ENCODE measurements at places on chromosomes 12 and 14.
A peak's percentile ranks its signal among the peaks of the same experiment; 100 is the strongest.

DNA sequence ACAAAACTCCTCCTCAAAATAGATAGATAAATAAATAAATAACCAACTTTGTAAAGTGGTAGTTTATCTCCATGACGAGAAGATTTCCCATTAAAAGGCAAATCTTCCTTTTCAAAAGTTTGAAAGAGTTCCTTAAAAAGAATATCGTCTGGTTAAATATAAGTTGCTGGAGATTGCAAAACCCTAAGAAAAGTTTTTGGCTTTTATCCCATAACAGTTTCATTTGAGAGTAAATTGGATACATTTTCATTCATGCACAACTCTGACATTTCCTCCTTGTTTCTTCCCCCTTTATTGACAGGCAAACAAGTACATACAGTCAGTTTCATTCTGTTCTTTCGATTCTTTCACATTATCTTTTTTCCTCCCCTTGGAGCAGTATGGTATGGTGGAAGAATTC, 45.4 kb upstream of the BTG1 start:
- DNase-seq: no peak

GRCh38 chr12:111024205-111024801, 103.9 kb upstream of the MYL2 start:
- DNase-seq: peak; percentile 81

DNA sequence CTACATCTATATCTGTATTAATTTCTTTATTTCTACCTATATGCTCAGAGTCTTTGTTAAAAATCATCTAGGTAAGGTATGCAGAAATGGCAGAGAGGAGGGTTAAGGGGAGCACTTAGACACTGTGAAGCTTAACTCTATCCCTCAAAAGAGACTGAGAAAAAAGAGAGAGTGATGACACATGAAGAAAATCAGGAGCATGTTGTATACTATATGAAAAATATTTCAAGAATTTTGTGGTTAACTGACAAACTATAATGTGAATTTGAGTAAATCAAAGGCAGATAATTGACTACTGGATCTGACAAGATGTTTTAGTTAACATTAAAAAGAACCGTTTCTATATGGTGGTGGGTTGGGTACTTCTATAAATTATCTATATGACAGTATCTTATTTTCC, 1814.2 kb upstream of the SEL1L start:
- DNase-seq: no peak

DNA sequence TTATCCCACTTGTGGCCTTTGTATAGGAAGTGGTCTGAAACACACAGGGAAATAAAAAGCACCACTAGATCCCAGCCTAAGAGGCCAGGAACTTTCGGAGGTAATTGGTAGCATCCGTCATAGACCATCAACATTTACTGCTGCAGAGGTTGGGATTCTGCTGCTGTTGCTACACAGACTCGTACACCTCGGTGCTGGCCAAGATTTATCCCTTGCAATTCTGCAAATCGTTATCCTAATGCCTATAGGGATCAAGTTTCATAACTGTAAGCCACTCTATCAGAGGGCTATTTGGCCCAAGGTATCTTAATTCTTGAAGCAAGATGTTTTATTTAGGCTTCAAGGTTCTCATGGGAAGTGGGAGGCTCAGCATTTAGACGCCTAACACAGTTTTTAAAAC, 913.6 kb downstream of the GALC start:
- DNase-seq: no peak

DNA sequence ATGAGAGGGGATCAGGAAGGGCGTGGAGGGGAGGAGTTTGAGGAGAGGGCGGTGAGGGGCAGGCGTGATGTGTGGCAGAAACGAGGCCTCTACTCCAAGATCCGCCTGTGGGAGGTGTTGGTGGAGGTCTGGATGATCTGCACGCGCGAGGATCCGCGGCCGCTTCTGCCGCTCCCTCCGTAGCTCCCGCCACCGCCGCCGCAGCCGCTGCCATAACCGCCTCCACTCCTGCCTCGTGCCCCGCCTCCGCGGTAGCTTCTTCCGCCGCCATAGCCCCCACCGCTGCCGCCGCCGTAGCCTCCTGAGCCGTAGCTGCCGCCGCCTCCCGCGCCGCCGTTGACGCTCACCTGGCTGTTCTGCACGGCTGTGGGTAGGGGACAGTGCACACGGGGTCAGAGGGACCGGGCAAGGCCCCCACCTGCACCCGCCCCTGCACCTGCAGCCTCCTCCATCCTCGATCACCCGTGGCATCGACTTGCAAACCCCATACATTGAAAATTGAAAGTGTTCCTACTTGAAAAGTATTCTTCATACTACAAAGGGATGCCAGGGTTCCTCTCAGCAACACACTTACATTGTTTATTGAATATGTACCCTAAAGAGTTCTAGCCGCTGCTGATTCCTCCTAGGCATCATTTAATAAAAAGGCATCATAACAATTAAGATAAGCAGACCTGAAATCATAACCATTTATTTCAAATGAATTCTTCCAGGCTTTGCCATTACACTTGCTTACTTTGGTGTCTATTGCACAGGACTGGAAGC, 11.1 kb upstream of the KRT1 start:
- DNase-seq: peak; percentile 44

GRCh38 chr12:114710151-114710550, 26.2 kb upstream of the TBX3 start:
- no peak for DNase-seq

DNA sequence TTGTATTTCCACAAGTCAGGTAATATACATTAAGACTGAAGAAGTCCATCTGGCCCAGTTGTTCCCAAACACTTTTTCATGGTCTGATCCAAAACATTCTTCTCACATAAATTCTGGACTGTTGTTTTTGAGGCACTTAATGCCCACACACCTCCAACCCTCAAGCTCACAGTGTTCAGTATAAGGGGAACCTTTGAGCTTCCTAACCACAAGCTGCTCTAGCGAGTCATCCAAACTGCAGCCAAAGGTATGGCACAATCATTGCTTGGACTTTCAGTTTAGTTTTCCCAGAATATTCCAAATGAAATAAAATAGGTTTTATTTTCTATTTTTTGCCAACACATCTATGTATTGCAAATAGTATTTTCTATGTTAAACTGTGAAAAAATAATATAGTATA, 103.0 kb downstream of the PUS7L start:
- no peak for DNase-seq

- DNase-seq: no peak
Observed at GRCh38 chr14:101737414-101738339, 23.8 kb upstream of the PPP2R5C start.

GRCh38 chr14:35844494-35844893, 18.4 kb downstream of the BRMS1L start:
- DNase-seq: no peak

DNA sequence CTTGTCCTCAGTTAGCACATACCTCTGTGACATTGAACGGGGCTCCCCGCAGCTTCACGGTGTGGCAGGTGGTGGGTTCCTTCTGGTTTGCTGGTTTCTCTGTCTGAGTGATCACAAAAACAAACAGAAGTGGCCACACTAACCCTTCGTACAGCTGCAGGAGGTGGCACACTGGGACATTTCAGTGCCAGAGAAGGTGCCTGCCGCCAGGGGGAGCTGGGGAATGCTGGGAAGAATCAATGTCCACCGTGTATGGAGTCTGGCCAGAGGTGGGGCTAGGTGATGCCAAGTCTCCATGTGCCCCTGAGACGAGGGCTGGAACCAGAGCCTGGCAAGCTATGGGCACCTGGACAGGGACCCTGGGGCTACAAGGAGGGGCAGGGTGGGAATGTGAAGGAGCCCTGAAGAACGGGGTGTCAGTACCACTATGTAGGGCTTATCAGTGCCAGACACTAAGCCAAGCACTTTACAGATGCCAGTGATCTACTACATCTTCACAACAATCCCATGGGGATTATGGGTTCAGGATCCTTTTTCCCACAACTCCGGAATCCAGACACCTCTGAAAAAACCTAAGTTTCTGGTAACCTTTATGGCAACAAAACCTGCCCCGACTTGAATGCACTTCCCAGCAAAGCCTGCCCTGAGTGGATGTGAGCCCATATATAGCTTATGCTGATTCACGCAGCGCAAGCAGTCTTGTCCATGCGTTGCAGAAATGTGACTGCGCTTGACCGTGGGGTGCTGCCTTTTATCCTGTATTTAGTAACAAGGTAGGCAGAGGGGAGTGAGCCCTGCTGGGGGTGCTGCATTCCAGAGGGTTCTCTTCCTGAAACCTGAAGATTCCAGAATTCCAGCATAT, 10.8 kb downstream of the RBM19 start:
- DNase-seq: peak; percentile 59

- no peak for DNase-seq
Observed at GRCh38 chr12:50200552-50201273, 33.5 kb upstream of the CERS5 start.

DNA sequence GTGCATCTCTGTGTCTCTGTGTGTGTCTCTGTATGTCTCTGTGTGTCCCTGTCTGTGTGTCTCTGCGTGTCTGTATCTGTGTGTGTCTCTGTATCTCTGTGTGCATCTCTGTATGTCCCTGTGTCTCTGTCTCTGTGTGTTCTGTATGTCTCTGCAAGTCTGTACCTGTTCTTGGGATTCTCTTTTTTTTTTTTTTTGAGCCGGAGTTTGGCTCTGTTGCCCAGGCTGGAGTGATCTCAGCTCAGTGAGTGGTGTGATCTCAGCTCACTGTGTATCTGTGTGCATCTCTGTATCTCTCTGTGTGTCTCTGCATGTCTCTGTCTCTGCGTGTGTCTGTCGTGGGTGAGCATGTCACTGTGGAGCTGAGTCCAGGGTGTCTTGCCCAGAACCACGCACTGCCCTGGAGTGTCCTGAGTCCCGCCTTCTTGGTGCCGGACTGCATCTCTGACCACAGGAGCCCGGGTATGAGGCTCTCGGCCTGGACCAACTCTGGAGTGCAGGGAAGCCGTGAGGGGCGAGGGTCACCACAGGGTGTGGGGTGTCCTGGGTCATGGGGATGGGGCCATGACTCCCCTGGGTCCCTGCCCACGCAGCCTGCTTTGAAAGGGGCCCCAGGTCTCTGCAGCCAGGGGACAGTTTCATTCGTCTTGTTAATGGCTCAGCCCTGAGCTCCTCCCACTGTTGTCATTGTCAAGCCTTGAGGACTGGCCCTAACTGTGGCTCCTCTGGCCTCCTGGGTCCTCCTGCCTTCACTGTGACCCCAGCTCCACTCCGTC, 11.8 kb downstream of the MYL2 start:
- no peak for DNase-seq

GRCh38 chr12:58540480-58541299, 379.6 kb downstream of the LRIG3 start:
- peak; percentile 73 for DNase-seq

DNA sequence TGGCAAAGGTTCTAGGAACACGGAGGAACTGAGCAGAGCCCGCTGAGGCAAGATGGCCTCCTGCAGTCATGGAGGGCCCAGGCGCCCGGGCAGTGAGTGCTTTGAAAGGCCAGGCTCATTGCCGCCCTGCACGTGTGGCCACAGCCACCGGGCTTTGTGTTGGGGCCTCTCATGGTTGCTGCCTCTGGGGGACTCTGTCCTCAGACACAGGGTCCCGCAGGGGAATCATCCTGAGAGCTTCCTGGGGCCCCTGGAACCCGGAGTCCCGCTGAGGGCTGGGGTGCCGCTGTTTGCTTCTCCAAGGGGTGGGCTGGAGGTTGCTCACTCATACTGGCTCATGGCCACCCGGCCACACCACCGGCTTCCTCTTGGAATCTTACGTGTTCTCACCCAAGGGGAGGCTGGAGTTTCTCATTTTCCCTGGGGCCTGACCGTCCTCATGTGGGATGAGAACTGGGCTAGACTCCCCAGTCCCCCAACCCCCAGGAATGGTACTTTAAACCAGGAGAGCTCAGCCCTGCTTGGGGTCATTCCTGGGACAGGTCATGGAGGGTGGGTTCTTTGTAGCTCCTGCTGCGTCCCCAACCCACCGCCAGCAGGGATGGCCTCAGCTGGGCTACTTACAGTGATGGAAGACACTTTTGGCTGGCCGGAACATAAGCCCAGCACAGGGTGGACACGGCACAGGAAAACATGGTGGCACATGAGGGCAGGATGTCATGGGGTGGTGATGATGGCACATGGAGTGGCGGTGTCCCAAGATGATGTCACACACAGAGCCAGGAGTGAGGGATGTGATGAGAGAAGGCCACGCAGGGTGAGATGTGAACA, 21.1 kb upstream of the LRTM2 start:
- no peak for DNase-seq

GRCh38 chr12:130119241-130119861, 42.9 kb upstream of the FZD10 start:
- DNase-seq: no peak

DNA sequence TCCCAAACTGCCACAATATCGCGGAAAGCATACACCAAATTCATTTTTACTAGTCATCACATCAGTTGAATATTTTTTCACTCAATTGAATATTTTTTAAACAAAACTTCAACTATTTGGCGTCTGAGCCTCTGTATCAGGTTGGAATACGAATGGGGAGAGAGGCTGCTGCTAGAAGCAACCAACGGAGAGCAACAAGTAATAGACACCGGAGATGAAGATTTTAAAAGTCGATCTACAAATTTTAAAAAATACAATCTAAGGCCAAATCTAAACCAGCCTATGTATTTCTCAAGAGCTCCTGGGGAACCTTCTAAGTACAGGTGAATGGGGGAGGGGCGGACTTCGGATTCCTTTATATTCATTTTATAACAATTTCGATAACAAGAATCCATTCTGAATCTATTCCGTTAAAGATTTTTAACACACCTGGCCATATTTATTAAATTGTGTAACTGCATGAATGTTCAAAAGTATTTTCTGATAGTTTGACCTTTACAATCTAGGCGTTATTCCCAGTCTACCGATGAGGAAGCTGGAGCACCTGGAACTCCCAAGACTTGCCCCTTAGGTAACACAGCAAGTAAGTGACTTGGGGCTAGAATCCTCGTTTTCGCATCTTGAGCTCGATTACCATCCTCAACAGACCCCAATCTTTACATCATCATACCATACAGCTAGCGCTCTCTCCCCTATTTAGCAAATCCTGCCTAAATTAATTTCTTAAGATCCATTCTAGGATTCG, 1.2 kb downstream of the GNPNAT1 start:
- no peak for DNase-seq

- DNase-seq: no peak
Observed at GRCh38 chr12:49345051-49345824, 1.4 kb upstream of the DNAJC22 start.

- DNase-seq: no peak
Observed at GRCh38 chr12:42124764-42125387, 19.8 kb downstream of the GXYLT1 start.

DNA sequence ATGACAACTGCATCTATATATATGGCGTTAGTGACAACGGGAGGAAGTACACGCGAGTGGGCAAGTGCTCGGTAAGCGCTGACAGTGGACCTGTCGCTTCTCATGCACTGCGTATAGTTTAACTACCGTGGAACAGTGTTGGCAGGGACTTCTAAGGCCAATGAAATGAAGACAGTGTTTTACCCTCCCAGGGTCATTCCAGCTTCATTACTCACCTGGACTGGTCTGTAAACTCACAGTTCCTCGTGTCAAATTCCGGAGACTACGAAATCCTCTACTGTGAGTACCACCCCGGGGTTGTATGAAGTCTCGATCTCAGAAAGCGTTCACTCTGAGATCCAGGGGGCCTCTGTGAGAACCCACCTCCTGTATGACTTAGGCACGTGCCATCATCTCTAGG, 129.2 kb upstream of the EVL start:
- no peak for DNase-seq

- no peak for DNase-seq
Observed at GRCh38 chr12:123479442-123480180, 21.7 kb downstream of the SNRNP35 start.

- no peak for DNase-seq
Observed at GRCh38 chr14:89543425-89543790, 126.4 kb upstream of the FOXN3 start.

GRCh38 chr12:46154221-46154985, 114.4 kb downstream of the SLC38A1 start:
- DNase-seq: no peak

Data from HEK293T (cell line).